ENCODE measurements at places on chromosomes 11 and 22.

GRCh38 chr11:62857541-62857982 is 18.2 kb upstream of the WDR74 start:
- DNase-seq, result no peak

- DNase-seq, result no peak
Observed at GRCh38 chr11:87384078-87384729, 346.5 kb downstream of the TMEM135 start.

- no peak for DNase-seq
Observed at GRCh38 chr11:73652856-73653559, 6.6 kb downstream of the PLEKHB1 start.

DNA sequence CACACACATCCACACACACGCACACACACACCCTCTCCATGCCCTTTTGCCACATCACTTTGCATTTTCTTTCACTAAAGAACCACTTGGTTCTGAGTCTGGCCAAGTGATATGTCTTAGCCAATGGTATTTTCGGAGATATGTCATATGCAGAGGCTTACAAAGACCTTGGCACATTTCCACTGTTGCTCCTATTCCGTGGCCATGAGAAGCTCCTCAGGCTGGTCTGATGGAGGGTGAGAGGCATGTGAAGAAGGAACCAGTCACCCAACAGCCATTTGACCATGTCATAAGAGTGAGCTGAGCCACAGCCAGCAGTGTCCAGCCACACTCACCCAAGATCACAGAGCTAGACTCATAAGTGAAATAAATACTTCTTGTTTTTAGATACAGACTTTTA is 212.6 kb upstream of the NAV2 start:
- no peak for DNase-seq

DNA sequence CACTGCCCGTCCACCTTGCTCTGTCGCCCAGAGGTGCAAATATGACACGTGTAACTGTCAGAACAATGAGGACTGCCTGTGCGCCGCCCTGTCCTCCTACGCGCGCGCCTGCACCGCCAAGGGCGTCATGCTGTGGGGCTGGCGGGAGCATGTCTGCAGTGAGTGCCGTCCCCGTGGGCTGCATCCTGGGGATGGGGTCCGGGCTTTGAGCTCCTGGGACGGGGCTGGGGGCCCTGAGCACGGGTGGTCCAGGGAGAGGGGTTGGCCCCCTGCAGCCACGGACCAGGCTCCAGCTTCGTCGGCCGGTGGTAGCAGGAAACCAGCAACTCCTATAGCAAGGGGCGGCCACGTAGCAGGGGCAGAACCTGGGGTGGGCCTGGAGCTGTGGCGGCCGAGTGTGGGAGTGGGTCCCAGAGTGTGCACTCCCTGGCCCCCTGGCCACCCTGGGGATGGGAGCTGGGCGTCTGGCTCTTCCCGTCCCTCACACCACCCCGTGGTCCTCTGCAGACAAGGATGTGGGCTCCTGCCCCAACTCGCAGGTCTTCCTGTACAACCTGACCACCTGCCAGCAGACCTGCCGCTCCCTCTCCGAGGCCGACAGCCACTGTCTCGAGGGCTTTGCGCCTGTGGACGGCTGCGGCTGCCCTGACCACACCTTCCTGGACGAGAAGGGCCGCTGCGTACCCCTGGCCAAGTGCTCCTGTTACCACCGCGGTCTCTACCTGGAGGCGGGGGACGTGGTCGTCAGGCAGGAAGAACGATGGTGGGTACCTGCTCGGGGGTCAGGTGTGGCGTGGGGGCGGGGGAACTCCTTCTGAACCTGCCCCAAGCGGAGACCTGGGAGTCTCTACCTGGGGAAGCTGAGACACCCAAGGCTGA is 10.1 kb downstream of the MUC2 start:
- DNase-seq, result no peak

GRCh38 chr22:30574095-30574981 is at the start of gene GAL3ST1:
Gene GAL3ST1, minus strand, starts transcription at chr22:30574665. Its CDS starts 17,273 bp downstream, at chr22:30557392.
- no peak for DNase-seq

- DNase-seq, result no peak
Observed at GRCh38 chr11:88051396-88051795, 123.8 kb downstream of the RAB38 start.

DNA sequence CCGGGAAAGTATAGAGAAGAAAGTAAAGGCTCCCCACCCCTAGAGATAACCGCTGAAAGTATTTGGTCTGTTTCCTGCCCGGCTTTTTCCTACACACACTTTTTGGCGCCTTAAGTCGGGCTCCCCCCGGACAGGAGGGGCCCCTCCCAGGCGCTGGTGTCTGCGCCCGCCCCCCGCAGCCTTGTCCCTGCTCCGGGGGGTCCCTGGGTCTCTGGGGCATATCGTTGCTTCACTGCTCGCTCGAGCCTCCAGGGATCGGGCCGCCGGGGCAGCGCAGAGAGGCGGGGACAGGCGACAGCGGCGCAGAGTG is 928 bp upstream of the CRACR2B start:
- no peak for DNase-seq

- no peak for DNase-seq
Observed at GRCh38 chr22:42364604-42365110, 67.5 kb downstream of the NFAM1 start.

- no peak for DNase-seq
Observed at GRCh38 chr11:65066805-65067291, 8.5 kb upstream of the NAALADL1 start.

DNA sequence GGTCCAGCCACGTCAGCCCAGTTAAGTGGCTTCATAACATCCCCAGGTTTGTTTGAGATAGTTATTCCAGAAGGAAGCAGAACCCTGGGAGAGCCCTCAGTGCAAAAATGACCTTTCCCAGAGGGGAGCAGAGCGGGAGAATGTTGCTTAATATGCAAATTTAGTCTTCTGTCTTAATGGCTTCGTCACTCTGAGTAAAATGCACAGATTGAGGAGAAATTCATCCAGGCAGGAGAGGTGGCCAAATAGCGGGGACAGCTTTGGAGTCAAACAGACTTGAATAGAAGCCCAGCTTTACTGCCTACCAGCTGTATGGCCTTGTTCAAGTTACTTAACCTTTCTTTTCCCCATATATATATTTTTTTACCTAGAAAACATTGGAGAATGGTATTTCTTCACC is 12.3 kb upstream of the NRGN start:
- no peak for DNase-seq

DNA sequence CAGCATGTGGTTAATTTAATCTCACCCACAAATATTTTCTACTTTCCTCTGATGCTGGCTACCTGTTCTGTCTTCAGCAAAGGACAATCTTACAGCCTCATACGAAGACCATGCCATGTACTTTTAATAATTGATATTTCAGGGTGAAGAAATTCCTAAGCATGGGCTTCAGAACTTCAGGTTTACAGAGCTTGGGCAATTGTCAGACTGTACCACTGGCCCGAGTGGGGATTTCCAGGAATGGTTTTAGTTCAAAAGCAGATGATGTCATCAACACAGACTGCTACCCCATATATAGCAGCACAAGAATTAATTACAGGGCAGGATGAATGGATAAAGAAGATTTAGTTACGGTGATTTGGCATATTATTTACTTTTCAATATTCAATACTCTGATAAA is 171.8 kb downstream of the ETS1 start:
- DNase-seq, result peak; percentile 25

DNA sequence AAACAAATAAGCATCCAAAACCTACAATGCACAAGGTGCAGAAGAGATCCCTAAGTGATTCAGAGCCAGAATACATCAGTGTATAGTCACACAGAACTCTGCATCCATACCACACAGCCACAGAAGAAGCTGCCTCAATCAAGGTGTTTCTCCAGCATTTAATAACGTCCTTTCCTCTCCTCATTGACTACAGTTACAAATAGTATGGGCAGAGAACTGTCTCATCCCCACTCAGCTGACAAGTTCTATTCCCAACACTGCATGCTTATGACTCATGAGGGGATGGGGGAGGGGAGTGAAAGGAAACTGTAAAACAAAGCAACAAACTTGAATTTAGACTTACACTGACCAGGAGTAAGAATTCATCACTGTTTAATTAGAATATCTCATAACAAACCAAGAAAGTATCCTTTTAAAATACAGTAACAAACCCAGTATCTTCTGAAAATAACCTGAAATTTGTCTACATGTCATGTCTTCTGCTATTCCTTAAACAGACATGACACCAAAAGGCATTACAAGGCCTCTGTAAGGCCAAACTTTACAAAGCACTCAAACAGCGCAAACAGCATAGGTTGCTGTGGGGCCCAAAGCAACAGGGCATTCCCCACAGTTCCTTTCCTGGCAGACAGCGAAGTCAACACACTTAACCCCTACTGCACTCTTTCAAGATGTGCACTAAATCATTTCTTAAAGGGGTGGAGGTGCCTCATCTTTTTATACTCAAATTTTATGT is 29.3 kb downstream of the CELF1 start:
- peak; percentile 58 for DNase-seq

GRCh38 chr11:94106716-94107115 is 21.9 kb upstream of the PANX1 start:
- no peak for DNase-seq

- peak; percentile 68 for DNase-seq
Observed at GRCh38 chr22:38305471-38306448, 11.5 kb downstream of the CSNK1E start.

- no peak for DNase-seq
Observed at GRCh38 chr11:4916581-4916980, 2.6 kb downstream of the OR51G2 start.
